Stimulated activated CD4-positive, alpha-beta T cell treated with anti-CD3 and anti-CD28 coated beads, Interleukin-1b, Interleukin-23, amount 100 ng/mL, for 24 hours (primary cell): ENCODE measurements at places on chromosomes 6 and 20.

GRCh38 chr6:50427267-50427666 lies 286.1 kb upstream of the TFAP2D start:
- no peak for DNase-seq

DNA sequence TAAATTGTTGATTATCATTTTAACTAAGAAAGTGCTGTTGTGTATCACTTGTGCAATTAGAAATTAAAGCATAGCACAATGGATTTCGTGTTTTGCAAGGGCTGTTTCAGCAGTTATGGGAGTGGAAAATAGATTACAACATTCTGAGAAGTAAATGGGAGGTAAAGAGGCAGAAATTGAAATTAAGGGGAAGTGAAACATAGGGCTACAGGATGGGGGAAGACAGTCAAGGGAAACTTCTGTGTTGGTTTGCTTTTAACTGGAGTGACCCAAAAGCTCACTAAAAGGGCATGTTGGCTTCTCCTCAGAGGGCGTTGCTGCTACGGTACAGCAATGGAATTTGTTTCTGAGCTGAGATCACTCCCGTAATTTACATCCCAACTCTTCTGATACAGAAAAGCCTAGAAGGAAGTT lies 147.5 kb downstream of the BCAS1 start:
- DNase-seq: no peak

- no peak for DNase-seq
These were observed 10.2 kb downstream of the WFDC3 start for GRCh38 chr20:45781391-45781931.

DNA sequence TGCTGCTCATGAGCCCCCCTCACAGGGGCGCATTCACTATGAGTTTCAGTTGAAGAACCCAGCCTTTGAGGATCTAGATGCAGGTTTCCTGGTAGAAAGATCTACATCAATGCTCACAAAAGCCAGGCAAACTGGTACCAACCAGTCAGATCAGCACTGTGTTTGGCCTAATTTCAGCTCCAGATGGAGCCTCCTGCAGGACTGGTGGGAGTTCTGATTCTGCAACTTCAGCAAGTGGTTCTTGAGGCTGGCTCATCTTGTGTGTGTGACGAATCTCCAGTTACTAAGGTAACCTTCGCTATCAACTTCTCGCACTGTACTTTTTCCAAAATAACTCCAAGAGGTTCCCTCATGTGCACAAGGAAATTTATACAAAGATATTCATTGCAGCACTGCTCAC lies 118.8 kb downstream of the ZMYND8 start:
- DNase-seq: no peak

DNA sequence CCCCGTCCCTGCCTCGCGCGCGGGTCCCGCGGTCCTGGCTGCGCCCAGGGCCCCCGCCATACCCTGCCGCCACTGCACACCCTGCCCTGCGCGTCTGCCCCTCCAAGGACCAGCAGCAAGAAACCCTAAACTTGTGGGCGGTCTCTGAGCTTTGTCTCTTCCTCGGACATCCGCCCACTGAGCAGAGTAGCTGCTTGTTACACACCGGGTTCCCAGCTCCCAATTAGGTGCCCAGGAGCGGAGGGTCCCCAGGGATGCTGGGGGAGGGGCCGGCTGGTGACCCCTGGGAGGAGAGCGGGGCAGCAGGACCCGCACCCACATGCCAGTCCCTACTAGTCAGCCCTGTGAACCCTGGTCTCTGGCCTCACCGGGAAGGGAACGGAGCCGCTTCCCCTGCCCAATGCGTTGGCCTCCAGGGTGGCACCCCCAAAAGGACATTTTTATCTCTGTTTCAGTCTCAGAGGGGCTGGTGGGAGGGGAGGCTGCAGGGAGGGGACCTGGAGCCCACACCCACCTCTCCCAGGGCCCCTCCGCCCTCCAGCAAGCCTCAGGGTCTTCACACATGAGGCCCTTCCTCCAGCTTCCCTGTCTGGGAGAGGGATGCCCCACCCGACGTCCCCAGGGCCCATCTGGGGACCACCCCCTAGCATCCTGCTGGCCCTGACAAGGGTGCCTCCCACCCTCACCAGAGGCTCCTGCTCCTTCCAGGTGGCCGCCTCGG lies 10.5 kb downstream of the STMN3 start:
- DNase-seq: no peak

GRCh38 chr20:62760856-62761758 lies 35.2 kb upstream of the MRGBP start:
- no peak for DNase-seq

GRCh38 chr6:22145376-22145775 lies 151.5 kb downstream of the PRL start:
- DNase-seq: no peak

DNA sequence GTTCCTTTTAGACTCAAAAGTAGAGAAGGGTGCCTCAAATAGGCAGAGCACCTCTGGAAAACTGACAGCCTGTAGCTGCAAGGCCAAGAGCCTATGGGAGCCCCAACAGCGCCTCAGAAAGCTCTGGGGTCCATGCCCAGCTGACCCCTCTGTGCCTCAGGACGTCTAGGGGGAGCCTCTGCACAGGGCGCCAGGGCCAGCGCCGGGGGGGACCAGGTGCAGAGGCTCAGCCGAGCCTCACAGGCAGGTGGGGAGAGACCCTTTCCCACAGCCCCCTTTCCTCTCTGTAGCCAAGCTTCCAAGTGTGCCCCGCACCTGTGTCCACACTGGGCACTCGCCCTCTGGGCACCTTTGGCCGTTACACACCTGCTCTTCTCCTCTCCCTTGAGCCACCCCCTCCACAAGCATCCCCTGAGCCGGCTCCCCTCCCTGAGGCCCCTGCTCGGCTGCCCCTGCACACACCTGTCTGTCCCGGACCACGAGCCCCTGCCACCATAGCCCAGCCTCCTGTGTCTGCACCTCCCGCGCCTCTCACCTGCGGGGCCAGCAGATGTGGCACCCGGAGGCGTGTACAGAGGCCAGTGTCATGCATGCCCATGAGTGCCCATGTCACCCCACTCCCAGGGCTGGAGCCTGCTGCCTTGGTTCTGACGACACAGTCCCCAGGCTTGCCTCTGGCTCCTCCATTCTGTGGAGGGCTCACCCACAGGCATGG lies 53.2 kb downstream of the GINS1 start:
- no peak for DNase-seq

DNA sequence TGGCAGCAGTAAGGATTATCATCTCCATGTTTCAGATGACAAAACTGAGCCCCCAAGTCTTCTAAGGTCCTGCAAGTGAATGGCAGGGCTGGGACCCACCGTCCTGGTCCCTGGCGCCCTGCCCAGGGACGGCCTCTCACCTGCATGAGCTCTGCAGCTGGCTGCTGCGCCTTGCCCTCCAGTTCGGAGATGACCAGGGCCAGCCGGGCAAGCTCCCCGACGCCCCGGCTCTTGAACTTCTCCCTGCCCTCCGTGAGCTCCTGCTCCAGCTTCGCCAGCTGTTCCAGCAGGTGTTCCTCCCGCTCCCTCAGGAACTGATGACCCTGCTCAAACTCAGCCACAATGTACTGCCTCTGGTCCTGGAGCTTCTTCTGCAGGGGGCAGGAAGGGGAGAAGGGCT lies 16.8 kb downstream of the TRIM26 start:
- DNase-seq: no peak

DNA sequence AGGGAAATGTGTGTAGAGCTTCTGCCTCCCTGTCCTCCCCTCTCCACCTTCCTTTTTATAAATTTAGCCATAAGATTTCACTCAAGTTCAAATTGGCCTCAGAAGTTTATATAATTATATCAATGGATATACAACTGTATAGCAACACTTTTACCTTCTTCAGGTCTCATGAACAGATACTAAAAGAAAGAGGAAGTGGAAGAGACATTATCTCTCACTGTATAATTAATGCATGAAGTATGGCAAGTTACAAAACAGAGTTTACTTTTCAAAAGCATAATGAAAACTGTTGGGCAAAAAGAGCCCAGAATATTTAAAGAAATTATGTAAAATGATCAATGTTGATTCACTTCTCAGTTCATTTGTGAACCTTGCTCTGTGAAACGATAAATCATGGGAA lies 99.7 kb downstream of the PDE7B start:
- no peak for DNase-seq

DNA sequence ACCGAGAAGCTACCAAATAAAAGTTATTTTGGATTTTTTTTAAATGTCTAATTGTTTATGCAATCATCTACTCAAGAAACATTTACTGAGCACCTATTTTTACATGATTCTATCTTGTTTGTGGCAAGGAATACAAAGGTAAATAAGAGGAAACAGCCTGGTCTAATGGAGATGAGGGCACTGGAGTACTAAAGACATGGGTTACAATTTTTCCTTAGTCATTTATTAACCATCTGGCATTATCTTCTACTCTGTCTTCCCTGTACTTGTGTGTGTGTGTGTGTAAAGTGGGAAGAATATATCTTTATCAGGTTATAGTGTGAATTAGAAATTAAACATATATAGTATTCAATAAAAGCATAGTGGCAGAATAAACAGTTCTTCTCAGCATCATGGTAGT lies 455.5 kb upstream of the FLRT3 start:
- no peak for DNase-seq

GRCh38 chr6:168122521-168122920 lies 43.5 kb upstream of the FRMD1 start:
- DNase-seq: no peak

- no peak for DNase-seq
These were observed 17.0 kb downstream of the KIF25 start for GRCh38 chr6:168014428-168014827.

GRCh38 chr20:50260479-50261221 lies 70.0 kb downstream of the CEBPB start:
- DNase-seq: no peak

GRCh38 chr6:159260208-159260607 lies 91.0 kb downstream of the FNDC1 start:
- no peak for DNase-seq

- DNase-seq: no peak
These were observed 35.6 kb upstream of the KCNK16 start for GRCh38 chr6:39357998-39358686.

- no peak for DNase-seq
These were observed 70.5 kb upstream of the ADTRP start for GRCh38 chr6:11848852-11849731.

- DNase-seq: no peak
These were observed 54.2 kb downstream of the OPN5 start for GRCh38 chr6:47836046-47836445.
